ENCODE measurements at places on chromosomes 7 and 10.

DNA sequence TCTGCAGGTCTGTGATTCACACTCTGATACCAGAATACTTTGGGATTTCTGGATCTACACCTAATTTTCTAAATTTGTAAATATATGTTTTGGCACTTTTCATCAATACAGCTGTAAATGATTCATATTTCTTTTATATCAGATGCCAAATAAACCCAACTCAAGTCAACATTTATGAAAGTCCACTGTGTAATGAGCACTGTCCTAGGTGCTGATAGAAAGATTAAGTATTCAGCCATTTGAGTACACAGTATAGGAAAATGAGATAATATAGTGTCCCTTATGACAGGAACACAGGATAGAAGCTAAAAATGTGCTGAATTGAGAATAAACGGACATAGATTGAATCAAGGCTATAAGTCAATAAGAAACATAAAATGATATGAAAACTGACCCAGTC is 6.4 kb downstream of the ANXA7 start:
- DNase-seq, result no peak

GRCh38 chr10:132138133-132138532 is 48.6 kb upstream of the DPYSL4 start:
- DNase-seq, result no peak

- no peak for DNase-seq
These were observed 15.9 kb downstream of the YKT6 start for GRCh38 chr7:44216521-44217222.

DNA sequence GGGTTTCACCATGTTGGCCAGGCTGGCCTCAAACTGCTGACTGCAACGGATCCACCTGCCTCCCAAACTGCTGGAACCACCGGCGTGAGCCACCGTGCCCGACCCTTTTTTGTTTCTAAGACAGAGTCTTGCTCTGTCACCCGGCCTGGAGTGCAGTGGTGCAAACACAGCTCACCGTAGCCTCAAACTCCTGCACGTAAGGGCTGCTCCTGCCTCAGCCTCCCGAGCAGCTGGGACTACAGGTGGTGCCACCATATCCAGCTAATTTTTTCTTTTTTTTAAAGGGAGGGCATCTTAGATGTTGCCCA is 36.4 kb downstream of the ADAP1 start:
- DNase-seq, result no peak

DNA sequence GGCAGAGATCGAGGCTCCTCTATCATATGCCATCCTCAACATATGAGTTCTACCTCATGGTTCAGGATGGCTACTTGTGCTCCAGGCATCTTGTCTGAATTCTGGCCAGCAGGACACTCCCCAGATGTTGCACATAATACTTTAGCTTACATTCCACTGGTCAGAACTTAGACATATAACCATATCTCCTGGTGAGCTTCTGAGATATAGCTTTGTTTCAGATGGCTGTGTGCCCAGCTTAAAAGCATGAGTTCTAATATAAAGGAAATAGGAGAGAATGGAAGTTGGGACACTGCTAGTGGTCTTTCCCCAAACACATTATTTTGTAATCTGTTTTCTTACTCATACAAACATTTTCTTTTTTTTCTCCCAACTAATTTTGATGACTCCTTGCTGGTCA is 50.8 kb upstream of the IFRD1 start:
- DNase-seq, result no peak

GRCh38 chr7:18498341-18498740 is 2.8 kb downstream of the HDAC9 start:
- DNase-seq, result no peak

DNA sequence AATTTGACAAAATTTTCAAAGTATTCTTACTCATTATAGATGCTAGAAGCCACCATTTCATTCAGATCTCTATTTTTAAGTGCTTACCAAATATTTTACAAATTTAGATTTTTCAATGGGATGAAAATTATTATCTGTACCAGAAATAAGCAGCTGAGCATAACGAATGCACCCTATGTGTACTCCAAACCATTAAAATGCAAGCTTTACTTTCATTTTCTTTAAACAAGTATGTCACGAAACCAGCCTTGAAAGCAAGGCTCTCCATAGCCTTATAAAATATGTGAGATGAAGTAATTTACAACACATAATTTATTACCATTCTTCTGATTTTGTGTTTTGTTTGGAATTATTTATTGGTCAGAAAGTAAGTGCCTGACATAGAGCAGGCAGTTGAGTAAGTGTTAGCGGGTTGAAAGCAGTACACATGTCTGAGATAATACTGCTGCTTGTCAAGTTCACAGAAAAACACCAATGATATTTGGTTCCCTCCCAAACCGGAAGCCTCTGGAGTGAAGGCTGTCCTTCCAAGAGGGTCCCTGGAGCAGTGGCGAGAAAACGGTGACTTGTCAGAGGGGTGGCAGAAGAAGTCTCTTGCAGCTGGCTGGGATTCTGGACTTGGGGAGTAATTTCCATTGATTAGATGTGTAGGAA is 322.7 kb upstream of the PFKP start:
- no peak for DNase-seq

DNA sequence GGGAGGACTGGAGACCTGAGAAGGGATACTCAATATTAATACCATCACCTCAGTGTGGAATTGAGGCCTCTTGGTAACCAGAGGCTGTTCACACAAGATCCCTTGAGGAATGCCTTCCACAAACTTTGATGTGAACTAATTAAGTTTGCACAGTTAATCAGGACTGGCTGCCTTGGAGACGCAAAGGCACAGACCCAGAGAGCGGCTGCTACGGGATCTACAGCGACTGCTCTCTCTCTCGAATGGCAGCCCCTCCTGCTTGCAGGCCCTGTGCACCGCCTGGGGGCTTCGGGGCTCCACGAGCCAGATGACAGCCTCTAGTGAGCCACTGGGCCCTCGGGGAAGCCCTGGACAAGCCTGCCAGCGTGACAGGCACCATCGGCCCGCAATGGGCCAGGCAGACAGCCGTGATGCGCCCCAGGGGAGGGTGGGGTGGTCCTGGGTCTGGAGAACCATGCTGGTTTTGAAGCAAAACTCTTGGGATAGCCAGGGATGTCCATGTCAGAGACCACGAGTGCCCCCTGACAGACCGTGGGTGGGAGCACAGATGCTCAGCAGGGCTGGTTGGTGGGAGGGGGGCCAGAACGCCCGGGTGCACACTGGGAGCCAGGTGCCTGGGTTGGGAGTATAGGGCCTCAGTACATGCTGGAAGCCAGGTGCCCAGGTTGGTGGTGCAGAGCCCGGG is 195.6 kb downstream of the ELFN1 start:
- DNase-seq, result no peak

GRCh38 chr10:88974446-88975376 is 15.9 kb upstream of the FAS start:
- DNase-seq, result no peak

DNA sequence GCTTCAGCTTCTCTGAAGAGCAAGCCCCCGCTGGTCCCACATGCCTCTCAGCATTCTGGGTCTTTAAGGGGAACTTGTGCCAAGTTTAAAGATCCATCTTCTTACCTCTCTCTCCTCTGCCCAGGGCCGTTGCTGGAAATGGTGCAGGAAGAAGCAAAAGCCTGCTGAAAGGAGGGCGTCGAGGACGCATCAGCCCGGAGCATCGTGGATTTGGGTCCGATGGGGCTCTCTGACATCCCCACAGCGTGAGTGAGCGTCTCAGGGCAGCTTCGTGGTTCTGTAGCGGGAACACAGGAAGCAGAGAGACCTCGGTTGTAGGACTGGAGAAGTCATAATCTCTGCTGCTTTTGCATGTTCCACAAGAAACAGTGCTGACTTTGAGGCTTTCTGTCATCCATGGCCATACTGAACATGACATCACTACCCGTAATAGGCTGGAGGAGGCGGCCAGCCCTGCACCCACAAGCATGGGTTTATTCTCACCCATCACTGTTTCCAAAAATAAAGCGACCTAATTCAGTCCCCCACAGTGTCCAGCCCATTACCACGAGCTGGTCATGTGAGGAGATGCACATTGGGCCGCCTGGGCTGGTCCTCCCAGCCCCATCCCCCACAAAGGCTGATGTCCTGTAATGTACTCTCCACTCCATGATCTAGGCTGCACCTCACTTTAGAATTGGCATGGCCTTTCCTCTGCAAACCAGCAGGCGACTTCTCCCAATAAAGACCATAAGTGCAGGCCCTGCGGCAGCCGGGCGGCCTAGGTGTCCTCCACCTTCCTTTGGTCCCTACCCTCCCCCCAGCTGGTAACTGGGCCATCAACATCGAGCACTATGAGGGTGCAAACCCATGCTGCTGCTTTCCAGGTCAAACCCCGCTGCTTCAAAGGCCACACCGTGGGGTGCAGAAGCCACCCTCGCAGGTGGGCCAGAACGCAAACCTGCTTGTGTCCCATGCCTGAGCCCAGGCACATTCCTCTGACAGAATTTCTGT is 276.9 kb downstream of the TNS3 start:
- no peak for DNase-seq

DNA sequence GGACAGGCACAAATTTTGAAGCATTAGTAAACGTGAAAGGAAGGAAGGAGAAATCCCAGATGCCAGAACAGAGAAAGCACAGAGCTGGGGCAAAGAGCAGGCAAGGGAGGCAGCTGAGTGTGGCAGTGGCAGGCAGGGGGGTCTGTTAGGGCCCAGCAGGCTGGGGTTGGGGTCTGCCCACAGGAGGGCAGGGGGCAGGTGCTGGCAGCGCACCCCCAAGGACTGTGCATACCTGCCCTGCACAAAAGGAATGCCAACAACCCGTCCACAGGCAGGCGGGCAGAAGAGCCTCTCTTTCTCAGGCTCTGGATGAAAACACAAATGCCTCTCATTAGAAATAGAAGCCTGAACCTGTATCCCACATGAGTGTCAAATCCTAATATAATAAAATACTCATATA is 552.3 kb downstream of the PTPRN2 start:
- DNase-seq, result no peak

GRCh38 chr7:134134004-134134403 is 6.9 kb downstream of the LRGUK start:
- no peak for DNase-seq
